ENCODE measurements at places on chromosomes 3 and 15. TPM values are rescaled to one million over a fixed set of nuclear protein-coding genes. Genes with fewer than 3 reads are reported as not detected.

GRCh38 chr3:60289341-60290121 is 961.7 kb downstream of the FHIT start:
- no peak overlapping the region for H3K4me3 ChIP-seq
- no peak overlapping the region for H3K27ac ChIP-seq
- H3K27me3 ChIP-seq: no peaks in the 10 kb centered on the region
- no peaks in the 10 kb centered on the region for H3K4me1 ChIP-seq
- H3K36me3 ChIP-seq: no peaks in the 10 kb centered on the region
- no peak for DNase-seq

- DNase-seq: peak; percentile 42
- peak overlapping the region; percentile 93 for H3K27ac ChIP-seq
- no peaks in the 10 kb centered on the region for H3K27me3 ChIP-seq
- H3K4me3 ChIP-seq: peak overlapping the region; percentile 78
- H3K36me3 ChIP-seq: no peaks in the 10 kb centered on the region
- peaks cover 50% of the 10 kb centered on the region for H3K4me1 ChIP-seq
Measured at GRCh38 chr3:71063773-71064290, 519.7 kb downstream of the FOXP1 start.

- no peak overlapping the region for H3K4me3 ChIP-seq
- H3K27me3 ChIP-seq: no peaks in the 10 kb centered on the region
- no peak for DNase-seq
- no peaks in the 10 kb centered on the region for H3K36me3 ChIP-seq
Measured at GRCh38 chr3:142858043-142858442, 30.8 kb downstream of the PCOLCE2 start.

DNA sequence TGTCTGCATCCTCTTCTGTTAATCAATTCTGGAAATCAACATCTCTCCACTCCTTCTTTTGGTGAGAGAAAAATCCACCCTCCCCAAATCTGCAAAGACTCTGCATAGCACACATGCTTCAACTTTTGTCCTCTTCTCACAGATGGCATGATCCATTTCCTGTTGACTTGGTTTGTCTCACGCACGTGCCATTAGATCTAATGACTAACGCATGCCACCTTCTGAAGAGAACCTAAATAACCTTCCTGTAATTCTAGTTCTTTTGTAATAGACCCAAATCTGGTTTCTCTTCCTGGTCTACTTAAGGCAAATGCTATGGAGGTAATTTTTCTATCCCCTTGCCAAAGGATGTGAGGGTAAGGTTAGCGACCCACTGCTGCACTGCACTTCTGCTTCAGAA is 51.0 kb upstream of the ATOSA start:
- DNase-seq: no peak
- no peak overlapping the region for H3K4me3 ChIP-seq
- no peaks in the 10 kb centered on the region for H3K36me3 ChIP-seq
- H3K27ac ChIP-seq: no peak overlapping the region

DNA sequence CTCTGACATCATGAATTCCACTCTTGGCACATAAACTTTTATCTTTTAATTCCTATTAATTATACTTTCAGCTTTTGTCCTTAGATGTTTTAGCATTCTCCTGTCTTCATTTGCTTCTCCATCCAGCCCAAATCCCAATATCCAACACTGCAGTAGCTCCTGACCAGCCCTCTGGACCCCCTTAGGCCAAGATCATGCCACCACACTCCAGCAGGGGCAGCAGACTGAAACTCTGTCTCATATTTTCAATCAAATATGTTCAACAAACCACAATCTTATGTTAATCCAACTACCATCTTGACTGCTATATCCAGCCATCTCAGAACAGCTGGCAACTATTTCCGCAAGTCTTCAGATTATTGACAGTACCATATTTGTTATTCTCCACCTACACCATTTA is 315.8 kb upstream of the ROBO2 start:
- H3K27ac ChIP-seq: no peak overlapping the region
- H3K36me3 ChIP-seq: no peaks in the 10 kb centered on the region
- DNase-seq: no peak
- H3K4me3 ChIP-seq: no peak overlapping the region
- H3K27me3 ChIP-seq: no peaks in the 10 kb centered on the region

GRCh38 chr3:42805141-42805821 is 991 bp upstream of the HIGD1A start:
- H3K4me3 ChIP-seq: peak overlapping the region; percentile 64
- H3K27me3 ChIP-seq: no peaks in the 10 kb centered on the region
- peak overlapping the region; percentile 95 for H3K27ac ChIP-seq

- H3K4me1 ChIP-seq: peaks cover 20% of the 10 kb centered on the region
- DNase-seq: no peak
- no peak overlapping the region for H3K27ac ChIP-seq
- H3K36me3 ChIP-seq: peaks cover 26% of the 10 kb centered on the region
- H3K4me3 ChIP-seq: no peak overlapping the region
- H3K27me3 ChIP-seq: no peaks in the 10 kb centered on the region
Measured at GRCh38 chr3:150740733-150741496, 22.1 kb downstream of the SIAH2 start.

GRCh38 chr3:46935168-46935858 is 41.2 kb downstream of the CCDC12 start:
- no peaks in the 10 kb centered on the region for H3K27me3 ChIP-seq
- peaks cover 77% of the 10 kb centered on the region for H3K4me1 ChIP-seq
- peak overlapping the region; percentile 83 for H3K27ac ChIP-seq
- DNase-seq: peak; percentile 93

DNA sequence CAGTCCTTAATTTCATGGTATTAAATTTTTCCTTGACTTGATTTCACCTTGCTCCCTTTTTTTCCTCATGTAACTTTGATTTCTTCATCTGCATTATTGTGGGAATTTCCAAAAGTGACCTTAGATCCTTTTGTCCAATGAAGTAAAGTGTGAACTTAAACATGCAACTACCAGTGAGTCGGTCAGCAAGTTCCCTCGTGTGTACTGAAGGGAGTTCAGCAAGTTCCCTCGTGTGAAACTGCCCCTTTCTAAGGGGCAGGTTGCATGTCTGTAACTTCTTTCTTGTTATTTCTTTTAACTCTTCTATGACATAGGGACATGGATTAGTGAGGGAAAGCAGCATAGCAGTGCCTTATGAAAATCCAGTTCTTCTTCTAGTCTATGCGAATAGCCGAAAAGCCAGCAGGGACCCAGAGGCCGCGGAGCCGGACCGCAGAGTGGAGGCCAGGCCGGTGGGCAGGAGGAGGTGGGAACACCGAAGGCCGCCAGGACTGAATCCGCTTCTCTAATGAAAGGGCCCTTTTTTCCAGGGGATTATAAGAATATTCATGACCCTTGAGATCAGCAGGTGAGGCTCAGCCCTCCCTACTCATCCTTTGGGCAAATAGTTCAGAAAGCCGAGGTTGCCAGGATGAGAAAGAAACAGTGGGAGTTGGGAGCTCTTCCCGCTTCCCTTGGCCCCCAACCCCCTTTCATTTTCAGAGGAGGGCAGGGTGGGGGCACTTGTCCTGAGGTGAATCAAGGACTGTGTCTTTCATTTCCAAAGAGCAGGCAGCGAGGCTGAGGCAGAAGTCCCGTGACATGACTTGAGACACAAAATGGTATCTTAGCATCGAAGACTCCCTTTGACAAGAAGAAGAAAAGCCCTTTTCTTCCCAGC is 117.5 kb downstream of the OPA1 start:
- H3K27ac ChIP-seq: no peak overlapping the region
- H3K4me1 ChIP-seq: no peaks in the 10 kb centered on the region
- no peaks in the 10 kb centered on the region for H3K36me3 ChIP-seq
- no peak for DNase-seq
- H3K4me3 ChIP-seq: no peak overlapping the region
- no peaks in the 10 kb centered on the region for H3K27me3 ChIP-seq

DNA sequence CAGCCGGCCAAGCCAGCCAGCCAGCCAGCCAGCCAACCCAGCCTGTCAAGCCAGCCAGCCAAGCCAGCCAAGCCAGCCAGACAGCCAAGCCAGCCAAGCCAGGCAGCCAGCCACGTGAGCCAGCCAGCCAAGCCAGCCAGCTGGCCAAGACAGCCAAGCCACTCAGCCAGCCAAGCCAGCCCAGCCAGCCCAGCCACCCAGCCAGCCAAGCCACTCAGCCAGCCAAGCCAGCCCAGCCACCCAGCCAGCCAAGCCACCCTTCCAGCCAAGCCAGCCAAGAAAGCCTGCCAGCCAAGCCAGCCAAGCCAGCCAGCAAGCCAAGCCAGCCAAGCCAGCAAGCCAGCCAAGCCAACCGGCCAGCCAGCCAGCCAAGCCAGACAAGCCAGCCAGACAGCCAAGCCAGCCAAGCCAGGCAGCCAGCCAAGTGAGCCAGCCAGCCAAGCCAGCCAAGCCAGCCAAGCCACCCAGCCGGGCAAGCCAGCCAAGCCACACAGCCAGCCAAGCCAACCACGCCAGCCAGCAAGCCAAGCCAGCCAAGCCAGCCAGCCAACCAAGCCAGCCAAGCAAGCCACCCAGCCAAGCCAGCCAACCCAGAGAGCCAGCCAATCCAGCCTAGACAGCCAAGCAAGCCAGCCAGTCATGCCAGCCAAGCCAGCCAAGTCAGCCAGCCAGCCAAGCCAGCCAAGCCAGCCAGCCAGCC is 199.5 kb downstream of the GOLGA6L6 start:
- no peaks in the 10 kb centered on the region for H3K27me3 ChIP-seq
- DNase-seq: peak; percentile 95
- H3K27ac ChIP-seq: no peak overlapping the region
- no peak overlapping the region for H3K4me3 ChIP-seq

DNA sequence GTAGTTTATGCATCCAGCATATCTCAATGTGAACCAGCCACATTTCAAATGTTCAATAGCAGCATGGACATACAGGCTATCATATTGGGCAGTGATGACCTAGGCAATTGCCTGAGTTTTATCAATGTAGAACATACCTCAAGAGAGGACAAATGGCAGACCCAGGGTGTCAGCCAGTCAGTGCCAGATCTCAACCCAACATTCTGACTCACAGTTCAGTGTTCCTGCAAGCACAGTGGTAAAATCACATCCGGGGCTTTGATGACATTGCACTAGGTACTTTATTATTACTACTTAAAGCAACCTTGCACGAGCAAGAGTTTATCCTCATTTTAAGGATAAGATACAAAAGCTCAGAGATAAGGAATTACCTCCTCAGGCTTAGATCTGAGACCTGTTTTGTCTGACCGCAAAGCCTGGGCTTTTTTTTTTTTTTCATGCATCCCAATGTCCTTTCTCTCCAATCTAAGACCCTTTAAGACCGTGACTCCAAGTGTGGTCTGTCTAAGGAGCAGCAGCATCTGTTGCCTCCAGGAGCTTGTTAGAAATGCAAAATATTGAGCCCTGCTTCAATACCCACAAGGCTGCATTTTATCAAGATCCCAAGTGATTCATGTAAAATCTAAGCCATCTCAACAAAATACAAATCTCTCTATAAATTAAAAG is 60.1 kb downstream of the SLC12A1 start:
- H3K36me3 ChIP-seq: no peaks in the 10 kb centered on the region
- no peak for DNase-seq
- no peaks in the 10 kb centered on the region for H3K27me3 ChIP-seq
- no peak overlapping the region for H3K4me3 ChIP-seq

DNA sequence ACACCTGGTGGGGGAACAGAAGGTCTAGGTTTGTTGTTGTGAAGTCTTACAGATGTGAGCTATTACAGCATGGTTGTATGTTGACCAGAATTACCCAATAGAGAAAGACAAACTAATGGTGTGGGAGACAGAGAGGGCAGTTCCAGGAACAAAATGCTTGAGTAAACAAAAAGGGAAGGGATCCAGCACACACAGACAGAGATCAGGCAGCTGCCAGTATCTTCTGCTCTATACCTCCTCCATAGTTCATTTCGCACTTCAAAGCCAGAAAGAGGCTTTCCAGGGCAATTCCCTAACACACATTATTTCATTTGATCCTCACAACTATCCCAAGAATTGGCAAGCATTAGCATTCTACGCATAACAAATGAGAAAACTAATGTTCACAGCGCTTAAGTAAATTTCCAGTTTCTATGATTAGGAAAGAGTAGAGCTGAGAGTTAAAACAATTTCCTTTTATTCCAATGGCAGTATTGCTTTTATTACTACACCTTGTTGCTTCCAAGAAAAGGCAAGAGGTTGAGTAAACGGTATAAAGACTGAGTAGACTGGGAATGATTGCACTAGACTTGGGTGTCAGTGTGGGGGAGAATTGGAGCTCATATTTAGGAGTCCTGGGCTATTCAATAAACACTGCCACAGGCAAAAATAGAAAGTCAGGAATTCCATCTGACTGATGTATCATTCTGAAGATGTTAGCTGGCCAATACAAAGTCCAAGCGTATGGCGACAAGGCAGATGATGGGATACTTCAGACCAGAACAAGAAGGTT is 39.7 kb upstream of the ZNF280D start:
- H3K36me3 ChIP-seq: no peaks in the 10 kb centered on the region
- H3K4me3 ChIP-seq: no peak overlapping the region
- H3K27me3 ChIP-seq: no peaks in the 10 kb centered on the region
- DNase-seq: no peak

GRCh38 chr3:46852334-46852720 is 10.9 kb downstream of the MYL3 start:
- H3K27me3 ChIP-seq: no peaks in the 10 kb centered on the region
- H3K27ac ChIP-seq: no peak overlapping the region
- DNase-seq: peak; percentile 9
- H3K4me1 ChIP-seq: no peaks in the 10 kb centered on the region
- no peak overlapping the region for H3K4me3 ChIP-seq

- no peak overlapping the region for H3K27ac ChIP-seq
- H3K4me1 ChIP-seq: no peaks in the 10 kb centered on the region
- H3K27me3 ChIP-seq: no peaks in the 10 kb centered on the region
Measured at GRCh38 chr3:148735597-148735996, 37.9 kb downstream of the AGTR1 start.

- no peak for DNase-seq
- H3K36me3 ChIP-seq: no peaks in the 10 kb centered on the region
- no peak overlapping the region for H3K4me3 ChIP-seq
- no peak overlapping the region for H3K27ac ChIP-seq
- H3K4me1 ChIP-seq: no peaks in the 10 kb centered on the region
- H3K27me3 ChIP-seq: no peaks in the 10 kb centered on the region
Measured at GRCh38 chr15:49750553-49750952, 129.7 kb downstream of the DTWD1 start.

DNA sequence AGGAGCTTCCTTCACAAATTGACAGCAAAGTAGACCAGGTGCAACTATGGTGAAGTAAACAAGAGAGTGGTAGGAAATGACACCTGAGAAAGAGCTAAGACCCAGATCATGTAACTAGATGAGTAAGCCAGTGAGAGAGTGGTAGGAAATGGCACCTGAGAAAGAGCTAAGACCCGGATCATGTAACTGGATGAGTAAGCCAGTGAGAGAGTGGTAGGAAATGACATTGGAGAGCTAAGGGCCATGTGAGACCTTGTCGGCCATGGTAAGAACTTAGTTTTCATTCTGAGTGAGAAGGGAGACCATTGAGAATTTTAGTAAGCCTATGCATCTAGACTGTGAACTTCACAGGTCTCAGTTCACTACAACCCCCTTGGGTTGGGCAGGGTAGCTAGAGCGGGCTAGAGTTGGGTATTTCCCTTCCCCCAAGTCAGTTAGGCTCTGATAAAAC is 5.4 kb upstream of the SENP7 start:
- no peak overlapping the region for H3K27ac ChIP-seq
- no peaks in the 10 kb centered on the region for H3K27me3 ChIP-seq
- no peaks in the 10 kb centered on the region for H3K36me3 ChIP-seq
- no peak for DNase-seq
- peaks cover 12% of the 10 kb centered on the region for H3K4me1 ChIP-seq
- H3K4me3 ChIP-seq: no peak overlapping the region

- H3K4me3 ChIP-seq: no peak overlapping the region
- no peaks in the 10 kb centered on the region for H3K27me3 ChIP-seq
- no peak for DNase-seq
- H3K4me1 ChIP-seq: no peaks in the 10 kb centered on the region
Measured at GRCh38 chr15:79032656-79033055, 57.9 kb downstream of the RASGRF1 start.

SIDT1 gene
- 3.7 TPM for total RNA-seq

TUSC7 gene
- total RNA-seq: not detected

COLQ gene
- total RNA-seq: 3.1 TPM

STAC gene
- total RNA-seq: 30.7 TPM

INKA1 gene
- 13.6 TPM for total RNA-seq

P2RY12 gene
- total RNA-seq: 2.8 TPM

ADCY5 gene
- 10.5 TPM for total RNA-seq

ATP2B2 gene
- total RNA-seq: 0.30 TPM

SUCNR1 gene
- 2.4 TPM for total RNA-seq

Measured in upper lobe of left lung (tissue), 6 donors.